ENCODE measurements at places on chromosomes 3 and 15.

- DNase-seq = no peak
Measured at GRCh38 chr3:155991847-155992246, 121.4 kb downstream of the GMPS start.

GRCh38 chr3:45306406-45307008 is 80.4 kb upstream of the TMEM158 start:
- no peak for DNase-seq

DNA sequence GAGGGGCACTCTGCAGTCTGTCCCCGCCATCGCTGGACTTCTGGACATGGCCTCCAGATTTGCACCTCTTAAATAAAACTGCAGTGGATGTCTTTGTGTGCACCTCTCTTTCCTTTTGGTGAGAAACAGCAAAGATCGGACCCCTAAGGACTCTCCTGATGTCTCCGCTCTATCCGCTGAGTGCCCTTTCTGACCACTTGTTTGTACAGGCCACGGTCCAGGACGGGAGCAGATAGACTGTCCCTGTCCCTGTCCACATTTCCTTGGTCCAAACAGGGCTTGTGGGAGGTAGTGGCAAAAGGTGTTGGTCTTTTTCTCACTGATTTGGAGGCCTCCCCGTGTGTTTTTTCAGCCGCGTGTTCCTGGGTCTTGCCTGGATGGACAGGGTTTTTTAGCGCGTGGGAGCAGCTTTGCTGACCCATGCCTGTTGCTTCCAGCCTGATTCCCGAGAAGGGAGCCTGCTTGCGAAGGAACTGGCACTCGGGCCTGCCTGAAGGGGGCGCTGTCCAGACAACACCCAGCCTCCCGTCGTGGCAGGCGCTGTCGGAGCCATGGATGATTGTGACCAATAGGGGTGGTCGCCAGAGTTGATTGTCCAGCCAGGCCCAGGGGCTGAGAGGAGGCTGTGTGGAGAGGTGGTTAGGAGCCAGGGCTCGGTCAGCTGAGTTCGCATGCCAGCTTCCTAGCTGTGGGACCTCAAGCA is 13.2 kb upstream of the STAB1 start:
- DNase-seq = no peak

GRCh38 chr15:43287254-43287653 is 20.5 kb upstream of the TGM5 start:
- DNase-seq = no peak

DNA sequence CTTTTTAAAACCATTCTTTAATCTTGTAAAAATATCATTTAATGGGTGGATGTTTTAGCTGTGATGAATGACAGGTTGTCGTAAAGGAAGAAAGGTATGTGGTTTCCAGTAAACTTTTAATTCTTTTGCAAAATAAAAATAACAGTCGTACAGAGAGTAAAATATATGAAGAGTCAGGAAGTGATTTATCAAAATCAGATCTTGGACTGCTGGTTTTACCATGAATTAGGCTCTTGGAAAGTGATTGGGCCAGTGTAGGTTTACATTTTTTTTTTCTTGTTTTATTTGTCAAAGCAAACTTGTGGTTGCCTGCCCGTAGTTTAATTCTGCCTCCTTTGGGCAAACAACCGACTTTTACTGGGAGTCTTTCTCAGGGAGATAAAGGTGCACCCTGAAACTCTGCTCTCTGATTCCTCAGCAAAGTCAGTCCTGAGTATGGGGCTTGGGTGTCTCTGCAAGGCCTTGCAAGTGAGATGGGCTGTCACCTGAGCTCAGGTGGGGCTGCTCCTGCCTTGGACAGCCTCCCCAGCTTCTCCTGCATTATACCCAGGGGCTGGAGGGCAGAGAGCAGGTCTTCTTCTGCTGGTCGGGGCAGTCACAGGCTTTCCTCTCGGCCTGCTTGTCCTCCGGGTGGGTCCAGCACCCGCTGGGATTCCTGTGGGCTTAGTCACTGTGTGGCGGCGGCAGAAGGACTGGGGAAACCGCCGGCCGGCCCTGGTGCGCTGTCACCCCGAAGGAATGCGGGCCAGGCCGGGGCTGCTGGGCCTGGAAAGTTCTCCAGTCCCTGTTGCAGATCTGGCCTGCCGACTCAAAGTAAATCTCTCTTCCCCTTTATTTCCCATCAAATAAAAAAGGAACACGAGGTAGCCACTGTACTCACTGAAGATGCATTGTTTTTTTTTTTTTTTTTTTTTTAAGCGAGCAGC is 79.0 kb downstream of the IGF1R start:
- DNase-seq = no peak

DNA sequence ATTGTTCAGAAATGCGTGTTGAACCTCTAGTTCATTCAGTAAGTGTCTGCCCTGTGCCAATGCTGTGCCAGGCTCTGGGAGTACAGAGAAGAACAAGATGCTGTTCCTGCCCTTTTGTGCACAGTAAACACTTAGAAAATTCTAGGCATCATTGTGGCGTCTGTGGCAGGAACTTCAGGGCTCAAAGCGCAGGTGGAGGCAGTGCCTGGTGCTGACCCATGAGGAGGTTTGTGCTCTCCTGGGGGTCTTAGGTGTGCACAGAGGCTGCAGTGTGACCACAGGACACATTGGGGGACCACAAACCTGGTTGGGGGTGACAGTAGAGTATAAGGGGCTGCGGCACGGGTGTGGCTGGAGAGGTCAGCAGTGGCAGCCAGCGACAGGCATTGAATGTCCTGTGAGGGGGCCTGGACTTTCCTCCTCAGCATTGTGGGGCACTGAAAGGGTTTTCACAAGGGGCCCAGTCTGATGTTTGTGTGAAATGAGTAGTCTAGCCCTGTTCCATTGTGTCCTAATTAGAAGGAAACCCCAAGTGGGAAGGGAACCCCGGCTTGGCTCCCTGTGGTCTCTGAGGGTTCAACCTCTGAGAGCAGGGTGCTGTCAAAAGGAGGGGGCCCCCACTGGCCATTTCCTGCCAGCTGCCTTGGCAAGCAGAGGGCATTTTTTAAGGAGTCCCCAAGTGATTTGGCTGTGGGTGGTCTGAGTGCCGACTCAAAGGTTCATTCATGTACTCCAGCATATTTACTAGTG is 20.9 kb downstream of the MRAS start:
- no peak for DNase-seq

DNA sequence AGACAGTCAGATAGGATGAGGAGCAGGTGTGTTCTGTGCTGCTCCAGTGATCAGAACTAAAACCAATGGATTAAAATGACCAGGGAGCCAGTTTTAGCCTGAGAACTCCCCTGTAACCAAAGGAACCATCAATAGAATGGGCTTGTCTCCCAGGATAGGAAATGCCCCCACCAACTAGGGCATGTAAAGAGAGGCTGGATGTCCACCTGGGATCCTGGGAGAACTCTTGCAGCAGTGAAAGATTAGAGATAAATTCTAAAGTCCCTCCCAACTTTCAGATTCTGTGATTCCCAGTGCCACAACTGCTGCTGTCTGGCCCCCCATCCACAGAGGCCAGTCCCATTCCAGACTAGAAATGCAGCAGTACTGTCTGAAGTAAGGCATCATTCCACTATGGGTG is 33.8 kb downstream of the HDC start:
- DNase-seq = no peak

DNA sequence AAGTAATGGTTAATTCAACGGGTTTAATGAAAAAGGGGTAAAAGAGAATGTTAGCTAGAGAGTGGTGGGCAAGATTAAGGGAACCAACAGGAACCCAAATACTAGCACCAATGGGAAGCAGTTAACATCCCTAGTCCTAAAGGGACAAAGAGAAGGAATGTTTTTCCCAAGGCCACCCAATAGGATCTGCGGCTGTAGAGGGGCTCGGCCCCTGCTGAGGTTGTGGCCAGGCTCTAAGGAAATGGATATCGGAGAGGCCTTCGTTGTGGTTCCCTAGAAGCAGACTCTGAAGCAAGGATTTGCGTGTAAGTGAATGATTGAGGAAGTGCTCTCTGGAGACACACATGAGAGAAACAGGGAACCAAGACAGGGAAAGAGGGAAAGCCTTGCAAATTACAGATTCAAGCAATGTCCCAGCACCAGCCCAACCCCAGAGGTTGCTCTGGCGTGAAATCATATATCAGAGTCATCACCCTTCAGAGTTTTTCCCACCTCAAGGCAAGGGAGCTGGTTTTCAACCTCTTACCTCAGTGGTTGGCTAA is 83.6 kb upstream of the TNIK start:
- DNase-seq = no peak

GRCh38 chr3:48387634-48388033 is 15.6 kb downstream of the FBXW12 start:
- DNase-seq = no peak

DNA sequence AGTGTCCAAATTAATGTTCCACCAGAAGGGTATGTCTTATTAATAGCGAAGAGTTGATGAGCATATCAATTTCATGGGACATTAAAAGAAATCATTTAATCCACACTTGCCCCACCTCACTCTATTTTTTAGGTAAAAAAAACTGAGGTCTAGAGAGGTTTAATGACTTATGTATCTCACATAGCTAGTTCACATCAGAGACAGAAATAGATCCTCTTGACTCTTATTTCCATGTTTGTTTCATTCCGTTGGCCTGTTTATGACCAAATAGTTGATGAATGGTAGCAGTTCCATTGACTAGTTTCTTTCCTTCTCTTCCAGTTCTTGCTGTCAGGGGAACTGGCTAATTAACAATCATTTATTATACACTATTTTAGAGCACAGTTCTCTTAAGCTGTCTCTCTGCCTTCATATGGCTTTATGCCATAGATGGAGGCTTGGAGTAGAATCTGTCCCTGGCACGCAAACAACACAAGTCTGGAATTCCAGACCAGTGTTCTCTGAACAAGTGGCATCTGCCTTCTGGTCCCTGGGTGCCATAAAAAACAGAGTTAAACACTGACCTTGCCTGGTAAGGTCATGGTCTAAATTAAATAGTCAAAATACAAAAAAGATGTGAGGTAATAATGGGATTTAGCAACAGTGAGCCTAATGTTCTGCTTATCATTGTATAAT is 220.0 kb upstream of the CGNL1 start:
- DNase-seq = no peak

DNA sequence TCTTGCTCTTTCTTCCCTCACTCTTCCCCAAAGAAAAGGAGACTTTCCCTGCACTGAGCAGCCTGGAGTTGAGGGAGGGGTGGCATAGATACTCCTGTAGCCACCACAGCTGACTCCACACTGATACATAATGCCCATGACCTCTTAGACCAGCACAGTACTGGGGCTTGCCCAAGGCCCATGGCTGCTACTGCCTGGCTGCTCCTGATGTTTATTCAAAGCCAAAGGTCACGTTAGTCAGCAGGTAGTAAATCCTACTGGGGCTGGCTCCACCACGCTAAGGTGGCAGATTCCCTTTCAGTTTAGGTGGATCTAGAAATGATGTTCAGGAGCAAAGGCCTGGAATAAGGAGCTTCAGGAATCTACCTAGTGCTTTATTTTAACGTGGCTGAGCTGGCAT is 212.7 kb downstream of the C3orf38 start:
- no peak for DNase-seq
